Ovary (tissue), 10 donors: ENCODE measurements at places on chromosomes 4 and X.

- no peaks in the 10 kb centered on the region for H3K36me3 ChIP-seq
- no peaks in the 10 kb centered on the region for H3K4me1 ChIP-seq
- H3K27ac ChIP-seq, result no peak overlapping the region
- no peaks in the 10 kb centered on the region for H3K27me3 ChIP-seq
- no peak overlapping the region for H3K4me3 ChIP-seq
Observed at GRCh38 chr4:98969878-98970785, 25.4 kb upstream of the METAP1 start.

- no peaks in the 10 kb centered on the region for H3K4me1 ChIP-seq
- DNase-seq, result no peak
- H3K27me3 ChIP-seq, result no peaks in the 10 kb centered on the region
- H3K27ac ChIP-seq, result no peak overlapping the region
- H3K4me3 ChIP-seq, result peak overlapping the region; percentile 36
- no peaks in the 10 kb centered on the region for H3K36me3 ChIP-seq
Observed at GRCh38 chr4:15479913-15480185, 10.2 kb downstream of the CC2D2A start.

GRCh38 chr4:119206178-119206577 is 6.3 kb upstream of the USP53 start:
- H3K36me3 ChIP-seq, result no peaks in the 10 kb centered on the region
- H3K4me1 ChIP-seq, result peaks cover 3% of the 10 kb centered on the region
- DNase-seq, result no peak
- H3K4me3 ChIP-seq, result no peak overlapping the region
- H3K27ac ChIP-seq, result no peak overlapping the region

GRCh38 chrX:47483306-47484268 is 565 bp upstream of the ZNF41 start:
- H3K36me3 ChIP-seq, result no peaks in the 10 kb centered on the region
- peak overlapping the region; percentile 87 for H3K27ac ChIP-seq
- peak overlapping the region; percentile 73 for H3K4me3 ChIP-seq
- DNase-seq, result peak; percentile 59

- H3K36me3 ChIP-seq, result no peaks in the 10 kb centered on the region
- H3K4me3 ChIP-seq, result no peak overlapping the region
- H3K27me3 ChIP-seq, result no peaks in the 10 kb centered on the region
- no peaks in the 10 kb centered on the region for H3K4me1 ChIP-seq
Observed at GRCh38 chrX:122770581-122770980, 413.5 kb upstream of the GRIA3 start.

GRCh38 chrX:13828392-13828791 is 11.5 kb upstream of the GPM6B start:
- no peaks in the 10 kb centered on the region for H3K4me1 ChIP-seq
- no peak overlapping the region for H3K27ac ChIP-seq
- no peak overlapping the region for H3K4me3 ChIP-seq
- no peaks in the 10 kb centered on the region for H3K36me3 ChIP-seq
- DNase-seq, result no peak
- H3K27me3 ChIP-seq, result no peaks in the 10 kb centered on the region

- no peak overlapping the region for H3K27ac ChIP-seq
- H3K4me1 ChIP-seq, result no peaks in the 10 kb centered on the region
- no peak for DNase-seq
Observed at GRCh38 chrX:29617725-29618124, 597.6 kb upstream of the MAGEB2 start.

GRCh38 chr4:79176351-79176750 is 149.5 kb downstream of the NAA11 start:
- no peaks in the 10 kb centered on the region for H3K36me3 ChIP-seq
- no peaks in the 10 kb centered on the region for H3K27me3 ChIP-seq
- no peaks in the 10 kb centered on the region for H3K4me1 ChIP-seq
- no peak for DNase-seq
- H3K4me3 ChIP-seq, result no peak overlapping the region

- H3K27ac ChIP-seq, result no peak overlapping the region
Observed at GRCh38 chr4:114668577-114668976, 70.0 kb downstream of the UGT8 start.

- no peak overlapping the region for H3K27ac ChIP-seq
- DNase-seq, result no peak
- no peaks in the 10 kb centered on the region for H3K27me3 ChIP-seq
- H3K4me1 ChIP-seq, result no peaks in the 10 kb centered on the region
- H3K36me3 ChIP-seq, result no peaks in the 10 kb centered on the region
Observed at GRCh38 chr4:17320046-17320445, 191.8 kb downstream of the QDPR start.

- no peak overlapping the region for H3K27ac ChIP-seq
- no peaks in the 10 kb centered on the region for H3K4me1 ChIP-seq
- no peak overlapping the region for H3K4me3 ChIP-seq
- H3K27me3 ChIP-seq, result no peaks in the 10 kb centered on the region
Observed at GRCh38 chrX:35809781-35810180, 11.6 kb downstream of the MAGEB16 start.

DNA sequence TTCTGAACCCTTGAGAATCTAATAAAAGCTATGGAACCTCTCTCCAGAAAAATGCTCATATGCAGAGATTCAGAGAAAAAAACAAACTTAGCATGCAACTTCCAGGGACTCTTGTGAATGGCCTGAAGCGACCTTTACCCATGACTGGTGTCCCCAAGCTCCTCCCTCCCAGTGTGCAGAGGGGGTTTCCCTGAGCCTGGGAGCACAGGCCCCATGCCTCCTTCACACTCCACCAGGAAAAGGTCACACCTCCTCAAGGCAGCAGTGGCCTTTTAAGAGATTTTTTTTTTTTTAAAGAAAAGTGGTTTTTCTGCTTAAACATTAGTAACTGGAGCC is 13.3 kb upstream of the UBA6 start:
- DNase-seq, result no peak
- no peaks in the 10 kb centered on the region for H3K4me1 ChIP-seq
- H3K36me3 ChIP-seq, result no peaks in the 10 kb centered on the region
- H3K27me3 ChIP-seq, result no peaks in the 10 kb centered on the region
- no peak overlapping the region for H3K4me3 ChIP-seq

- no peaks in the 10 kb centered on the region for H3K27me3 ChIP-seq
- no peak overlapping the region for H3K4me3 ChIP-seq
- no peak for DNase-seq
- no peak overlapping the region for H3K27ac ChIP-seq
- H3K4me1 ChIP-seq, result no peaks in the 10 kb centered on the region
Observed at GRCh38 chr4:154456889-154457288, 34.7 kb downstream of the DCHS2 start.

- H3K27me3 ChIP-seq, result no peaks in the 10 kb centered on the region
- H3K4me3 ChIP-seq, result peak within 1 kb of the TSS; percentile 21
- peaks cover 2% of the 10 kb centered on the region for H3K4me1 ChIP-seq
Observed at GRCh38 chr4:118034053-118034785, at the start of gene NDST3. Gene NDST3 (plus strand): TSS chr4:118034486. CDS start chr4:118053911, 19,425 bp downstream.

DNA sequence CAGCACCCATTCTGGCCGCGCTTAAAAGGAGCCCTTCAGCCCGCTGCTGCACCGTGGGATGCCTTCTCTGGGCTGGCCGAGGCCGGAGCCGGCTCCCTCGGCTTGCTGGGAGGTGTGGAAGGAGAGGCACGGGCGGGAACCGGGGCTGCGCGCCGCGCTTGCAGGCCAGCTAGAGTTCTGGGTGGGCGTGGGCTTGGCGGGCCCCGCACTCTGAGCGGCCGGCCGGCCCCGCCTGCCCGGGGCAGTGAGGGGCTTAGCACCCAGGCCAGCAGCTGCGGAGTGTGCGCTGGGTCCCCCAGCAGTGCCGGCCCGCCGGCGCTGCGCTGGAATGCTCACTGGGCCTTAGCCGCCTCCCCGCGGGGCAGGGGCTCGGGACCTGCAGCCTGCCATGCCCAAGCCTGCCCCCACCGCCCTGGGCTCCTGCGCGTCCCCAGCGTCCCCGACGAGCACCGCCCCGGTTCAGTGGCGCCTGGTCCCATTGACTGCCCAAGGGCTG is 111.3 kb downstream of the PCDH18 start:
- H3K36me3 ChIP-seq, result no peaks in the 10 kb centered on the region
- no peaks in the 10 kb centered on the region for H3K27me3 ChIP-seq
- no peak overlapping the region for H3K27ac ChIP-seq
- DNase-seq, result no peak

GRCh38 chr4:121199742-121200561 is 35.8 kb upstream of the TNIP3 start:
- H3K27me3 ChIP-seq, result no peaks in the 10 kb centered on the region
- H3K36me3 ChIP-seq, result no peaks in the 10 kb centered on the region
- no peak overlapping the region for H3K27ac ChIP-seq
- DNase-seq, result no peak
